ACHN (cell line): ENCODE measurements at places on chromosomes 6 and 20.

DNA sequence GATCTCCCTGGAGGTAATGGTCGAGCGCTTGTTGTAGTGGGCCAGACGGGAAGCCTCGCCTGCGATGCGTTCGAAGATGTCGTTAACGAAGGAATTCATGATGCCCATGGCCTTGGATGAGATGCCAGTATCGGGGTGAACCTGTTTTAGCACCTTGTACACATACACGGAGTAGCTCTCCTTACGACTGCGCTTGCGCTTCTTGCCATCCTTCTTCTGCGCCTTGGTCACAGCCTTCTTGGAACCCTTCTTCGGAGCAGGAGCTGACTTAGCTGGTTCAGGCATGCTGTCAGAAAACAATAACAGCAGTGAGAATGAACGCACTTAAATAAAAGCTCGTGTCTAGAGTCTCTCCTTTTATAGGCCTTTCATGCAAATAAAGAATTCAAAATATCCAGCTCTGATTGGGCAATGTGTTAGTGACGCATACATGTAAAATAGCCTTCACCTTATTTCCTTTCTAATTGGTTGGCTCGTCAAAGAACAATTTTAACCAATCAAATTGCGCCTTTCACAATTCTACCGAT lies 129.2 kb downstream of the HFE start:
- DNase-seq, result peak; percentile 98

- no peak for DNase-seq
These were observed 17.5 kb upstream of the SAMD3 start for GRCh38 chr6:130240232-130240631.

DNA sequence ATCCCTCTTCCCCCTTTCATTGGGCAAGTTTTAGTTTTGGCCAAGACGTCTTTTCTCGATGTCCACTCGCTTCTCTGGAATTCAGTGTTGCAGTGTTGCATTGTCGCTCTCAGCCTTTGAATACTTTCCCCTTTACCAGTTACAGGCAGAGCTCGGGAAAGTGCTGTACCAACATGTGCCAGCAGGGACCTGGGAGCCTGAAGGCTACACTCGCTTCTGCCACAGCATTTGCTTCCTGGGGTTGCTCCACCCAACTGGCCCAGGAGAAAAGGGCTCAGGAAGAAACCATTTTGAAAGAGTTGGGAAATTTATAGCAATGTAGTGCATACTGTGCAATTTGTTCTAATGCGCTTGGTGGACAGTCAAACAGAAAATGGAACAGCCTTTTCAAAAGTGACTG lies 78.6 kb downstream of the LINC00237 start:
- DNase-seq, result peak; percentile 54

DNA sequence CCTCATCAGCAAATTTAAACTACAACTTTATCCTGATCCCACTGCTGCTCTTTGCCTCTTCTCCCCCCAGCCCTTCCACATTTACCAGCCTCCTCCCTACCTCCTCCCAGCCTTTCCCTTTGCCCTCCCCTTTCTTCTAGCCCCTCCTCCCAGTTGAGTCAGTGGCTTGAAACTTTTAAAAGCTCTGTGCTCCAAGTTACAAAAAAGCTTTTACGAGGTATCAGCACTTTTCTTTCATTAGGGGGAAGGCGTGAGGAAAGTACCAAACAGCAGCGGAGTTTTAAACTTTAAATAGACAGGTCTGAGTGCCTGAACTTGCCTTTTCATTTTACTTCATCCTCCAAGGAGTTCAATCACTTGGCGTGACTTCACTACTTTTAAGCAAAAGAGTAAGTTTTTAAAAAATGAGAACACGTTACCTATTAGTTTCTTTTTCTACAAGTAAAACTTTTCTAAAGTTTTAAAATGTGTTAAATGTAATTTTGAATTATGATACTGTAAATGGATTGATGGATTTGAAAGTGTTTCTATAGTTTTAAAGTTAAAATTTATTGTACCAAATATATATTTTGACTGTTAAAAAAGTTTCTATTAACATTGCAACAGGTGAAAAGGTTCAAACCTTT lies at the start of gene GJA1:
TSS of gene GJA1 (plus strand) at position 203 of the 626 bp plus-strand sequence. CDS start 11,202 bp downstream, outside the sequence.
- DNase-seq, result peak; percentile 85

DNA sequence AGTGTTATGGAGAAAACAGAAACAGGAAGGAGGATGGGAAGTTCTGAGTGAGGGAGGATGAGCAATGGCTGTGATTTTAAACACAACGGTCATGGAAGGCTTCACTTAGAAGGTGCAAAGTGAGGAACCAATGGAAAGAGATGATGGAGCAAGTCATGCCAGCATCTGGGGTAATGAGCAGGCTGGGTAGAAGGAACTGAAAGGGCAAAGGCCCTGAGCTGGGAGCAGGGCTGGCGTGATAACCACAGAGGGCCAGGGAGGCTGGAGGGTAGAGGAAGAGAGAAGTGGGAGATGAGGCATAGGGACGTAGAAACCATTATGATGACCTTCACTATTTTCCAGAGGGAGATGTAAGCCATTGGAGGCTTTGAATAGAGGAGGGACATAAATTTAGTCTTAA lies 43.6 kb downstream of the NHLRC1 start:
- no peak for DNase-seq

DNA sequence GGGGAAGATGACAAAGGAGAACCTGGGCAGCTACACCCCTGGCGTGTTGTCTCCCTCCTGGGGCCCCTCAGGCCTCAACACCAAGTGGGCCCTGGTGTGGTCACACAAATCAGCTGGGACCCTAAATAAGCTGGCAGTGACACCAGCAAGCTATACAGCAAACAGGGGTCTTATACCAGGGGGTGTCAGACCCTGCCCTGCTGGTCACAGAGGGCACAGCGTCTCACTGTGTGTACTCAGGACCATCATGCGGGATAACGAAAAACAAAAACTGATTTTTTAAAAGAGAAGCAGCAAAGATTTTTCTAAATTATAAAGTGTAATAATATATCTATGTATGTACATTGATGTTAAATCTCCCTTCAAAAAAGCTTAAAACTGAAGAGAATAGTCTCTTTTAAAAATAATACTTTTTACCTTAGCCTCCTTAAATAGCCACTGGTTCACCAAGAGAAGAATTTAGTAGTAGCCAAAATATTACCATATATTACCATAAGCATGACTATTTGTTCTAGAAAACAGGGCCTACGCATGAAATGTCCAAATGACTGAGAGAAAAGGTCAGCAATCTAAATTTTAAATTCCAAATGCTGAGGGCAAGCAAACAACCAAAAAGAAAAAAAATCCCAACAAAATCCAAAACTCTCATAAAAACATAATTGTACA lies 220.4 kb downstream of the KIF16B start:
- DNase-seq, result no peak

GRCh38 chr6:11322252-11322885 lies 89.9 kb upstream of the NEDD9 start:
- DNase-seq, result no peak

DNA sequence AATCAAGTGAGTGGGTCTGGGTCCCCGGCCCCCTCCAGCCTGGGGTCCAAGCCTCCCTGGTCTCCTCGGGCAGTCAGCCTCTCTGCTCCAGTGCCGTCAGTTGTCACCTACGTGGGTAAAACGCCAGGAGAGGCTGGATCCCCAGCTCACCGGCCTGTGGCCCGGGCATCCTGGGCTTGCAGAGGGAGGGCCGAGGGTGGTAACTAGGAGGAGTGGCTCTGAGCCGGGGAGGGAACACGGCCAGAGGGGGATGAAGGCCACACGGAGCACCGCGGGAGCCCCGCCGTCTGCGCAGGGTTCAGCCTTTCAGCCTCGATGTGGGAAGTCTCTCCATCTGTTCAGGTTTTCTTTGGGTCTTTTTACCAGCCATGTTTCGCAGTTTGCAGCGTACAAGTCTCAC lies 29.5 kb upstream of the BHLHE23 start:
- DNase-seq, result no peak

GRCh38 chr6:42915732-42916131 lies at the start of gene PTCRA:
PTCRA (plus strand) TSS chr6:42916053; CDS start chr6:42916070, 17 bp downstream.
- DNase-seq, result no peak

DNA sequence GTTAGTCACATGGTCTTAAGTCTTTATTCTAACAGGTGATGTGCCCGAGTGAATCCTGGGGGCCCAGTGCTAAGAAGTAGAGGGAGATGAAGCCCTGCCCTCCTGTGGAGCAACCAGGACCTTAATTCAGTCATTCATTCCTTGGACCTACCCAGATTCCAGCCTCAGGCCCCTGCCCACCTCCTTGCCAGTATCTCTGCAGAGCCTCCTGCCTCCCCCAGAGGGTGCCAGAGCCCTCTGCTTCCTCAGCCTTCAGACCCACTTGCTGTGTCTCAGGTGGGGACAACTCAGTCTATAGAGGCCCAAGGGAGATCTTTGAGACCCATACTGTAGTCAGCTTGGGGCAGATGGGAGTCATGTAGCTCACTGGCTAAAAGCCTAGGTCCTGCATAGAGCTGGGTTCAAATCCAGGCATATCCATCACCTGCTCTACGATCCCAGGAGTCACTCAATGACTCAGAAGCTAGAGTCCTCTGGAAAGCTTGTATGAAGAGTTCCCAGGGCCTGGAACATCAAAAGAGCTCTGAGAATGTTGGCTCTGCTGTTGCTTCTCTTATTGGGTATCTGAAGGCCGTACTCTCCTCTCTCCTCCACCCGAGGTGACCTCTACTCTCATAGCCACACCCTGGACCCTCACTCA lies 3.9 kb upstream of the SIGLEC1 start:
- peak; percentile 37 for DNase-seq

GRCh38 chr6:121143476-121143875 lies 190.8 kb downstream of the TBC1D32 start:
- peak; percentile 2 for DNase-seq

DNA sequence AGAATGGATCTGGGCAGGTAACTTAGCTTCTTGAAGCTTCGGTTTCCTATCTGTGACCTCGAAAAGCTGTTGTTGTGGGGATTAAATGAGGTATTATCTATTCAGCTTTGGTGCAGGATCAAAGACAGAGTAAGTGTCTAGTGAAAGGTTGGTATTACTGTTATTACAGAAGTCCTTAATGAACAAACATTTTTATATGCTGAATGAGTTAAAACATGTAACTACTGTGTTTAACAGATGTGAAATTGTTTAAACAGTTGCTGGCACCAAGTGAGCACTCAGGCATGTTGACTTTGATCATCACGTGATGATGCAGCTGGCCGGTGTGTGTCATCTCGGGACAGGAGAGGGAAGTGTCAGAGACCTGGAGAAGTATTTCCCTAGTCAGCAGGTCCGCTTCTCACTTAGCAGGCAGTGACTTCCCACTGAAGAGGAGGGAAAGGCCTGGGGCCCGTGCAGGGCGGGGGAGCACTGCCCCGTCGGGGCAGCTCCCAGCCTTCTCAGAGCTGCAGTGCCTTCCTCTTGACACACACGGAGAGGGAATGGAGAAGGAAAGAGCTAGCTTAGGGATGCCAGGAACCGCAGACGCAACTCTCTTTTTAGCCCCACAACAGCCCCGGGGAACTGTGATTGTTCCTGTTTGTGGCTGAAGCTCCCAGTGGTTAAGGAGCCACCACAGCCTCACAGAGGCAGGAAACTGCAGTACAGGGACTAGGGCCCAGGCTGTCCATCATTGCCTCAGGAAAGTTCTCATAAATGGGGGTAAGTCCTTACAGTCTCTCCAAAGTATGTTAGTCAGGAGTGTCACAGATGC lies 18.0 kb downstream of the TUBB2A start:
- no peak for DNase-seq

GRCh38 chr6:157047328-157047727 lies 270.1 kb downstream of the ARID1B start:
- DNase-seq, result no peak

DNA sequence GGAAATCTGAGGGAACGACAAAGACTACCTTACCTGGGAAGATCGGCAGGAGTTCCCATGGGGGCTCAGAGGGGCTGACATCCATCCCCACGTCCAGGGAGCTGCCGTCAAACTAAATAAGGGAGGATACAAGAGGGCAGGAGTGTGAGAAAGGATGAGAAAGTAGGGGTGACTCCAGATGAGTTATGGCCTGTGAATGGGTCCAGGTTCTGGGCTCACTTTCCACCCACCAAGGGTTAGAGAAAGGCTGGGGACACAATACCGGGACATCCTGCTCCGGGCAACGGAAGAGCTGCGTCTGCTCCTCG lies 683 bp downstream of the ATF6B start:
- no peak for DNase-seq

- peak; percentile 71 for DNase-seq
These were observed 36.7 kb upstream of the AAR2 start for GRCh38 chr20:36199345-36200257.

GRCh38 chr6:43604174-43604573 lies 24.9 kb downstream of the GTPBP2 start:
- DNase-seq, result no peak

DNA sequence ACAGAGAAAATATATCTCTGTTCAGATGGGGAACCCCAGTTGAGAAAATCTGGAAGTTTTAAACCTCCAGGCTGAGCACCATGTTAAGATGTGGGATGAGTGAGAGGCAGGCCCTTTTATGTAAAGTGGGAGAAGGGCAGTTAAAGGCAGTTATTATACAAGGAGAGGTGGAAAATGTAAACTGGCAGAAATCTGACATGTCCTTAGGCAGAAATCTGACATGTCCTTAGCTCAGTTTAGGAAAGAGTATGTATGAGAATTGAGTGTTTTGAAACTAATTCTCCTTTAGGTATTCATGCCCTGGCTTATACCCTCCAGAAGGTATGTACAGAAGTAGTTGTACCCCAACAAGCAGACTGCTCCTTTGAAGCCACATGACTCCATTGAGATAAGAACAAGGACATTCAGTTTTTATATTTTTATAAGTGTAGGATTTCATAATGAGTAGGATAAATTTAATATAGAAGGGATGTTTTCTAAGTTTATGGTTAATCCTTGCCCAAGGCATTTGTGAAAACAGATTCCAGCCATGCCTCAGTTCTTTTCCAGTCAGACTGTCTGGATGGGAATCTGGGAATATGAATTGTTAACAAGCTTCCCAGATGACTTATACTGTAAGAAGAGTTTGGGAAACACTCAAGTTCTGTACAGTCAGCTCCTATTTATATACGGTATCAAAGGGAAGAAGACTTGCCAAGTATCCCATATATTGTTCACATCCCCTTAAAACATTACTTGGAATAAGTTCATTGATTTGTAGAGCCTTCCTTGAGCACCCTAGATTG lies 87.7 kb downstream of the SCAND1 start:
- DNase-seq, result no peak

GRCh38 chr6:3732345-3733141 lies 19.0 kb downstream of the PXDC1 start:
- peak; percentile 56 for DNase-seq

DNA sequence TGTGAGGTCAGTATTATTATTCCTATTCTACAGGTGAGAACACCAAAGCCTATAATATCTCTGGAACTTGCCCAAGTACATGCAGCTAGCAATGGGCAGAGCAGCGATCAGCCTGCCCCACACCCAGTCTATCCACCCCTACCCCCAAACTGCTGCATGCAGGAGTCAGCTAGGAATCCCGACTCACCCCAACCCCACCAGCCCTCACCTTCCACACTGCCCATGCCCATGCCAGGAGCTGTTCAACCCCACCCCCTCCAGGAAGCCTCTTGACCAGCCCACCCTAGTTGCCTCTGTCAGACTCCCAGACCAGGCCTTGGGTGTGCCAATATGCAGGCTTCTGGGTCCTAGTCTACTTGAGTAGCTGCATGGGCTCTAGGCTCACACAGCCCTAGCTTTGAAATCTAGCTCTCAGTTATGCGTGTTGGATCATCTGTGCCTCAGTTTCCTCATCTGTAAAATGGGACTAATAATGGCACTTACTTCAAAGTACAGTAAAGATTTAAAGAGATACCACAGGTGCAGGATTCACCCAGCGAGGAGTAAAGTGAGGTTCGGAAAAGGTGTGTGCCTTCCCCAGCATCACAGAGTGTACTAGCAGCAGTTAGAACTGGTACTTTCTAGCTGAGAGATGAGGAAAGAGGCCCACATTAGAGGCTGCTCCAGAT lies 173.2 kb downstream of the VEGFA start:
- no peak for DNase-seq
